GOT3 (cell line): ENCODE measurements at places on chromosomes 1 and 21.

GRCh38 chr1:87295445-87296110 is 33.1 kb upstream of the LMO4 start:
- DNase-seq = no peak

DNA sequence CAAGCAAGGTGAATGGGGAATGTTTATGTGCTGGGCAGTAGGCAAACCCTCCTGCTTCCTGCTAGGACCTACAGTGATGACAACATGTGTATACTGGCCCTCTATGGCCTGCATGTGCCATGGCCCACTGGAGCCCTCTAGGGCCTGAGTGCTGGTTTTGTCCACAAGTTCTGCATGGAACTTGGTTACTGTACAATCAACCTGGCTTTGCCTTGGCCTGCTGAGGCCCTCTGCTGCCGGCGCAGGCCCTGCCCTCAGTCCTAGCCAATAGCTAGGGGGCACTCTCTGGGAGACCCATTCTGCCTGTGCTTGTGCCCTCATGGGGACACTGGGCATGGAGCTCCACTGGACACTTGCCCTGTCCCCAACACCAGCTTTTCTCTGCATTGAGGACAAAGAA is 138.6 kb upstream of the NGF start:
- DNase-seq = no peak

DNA sequence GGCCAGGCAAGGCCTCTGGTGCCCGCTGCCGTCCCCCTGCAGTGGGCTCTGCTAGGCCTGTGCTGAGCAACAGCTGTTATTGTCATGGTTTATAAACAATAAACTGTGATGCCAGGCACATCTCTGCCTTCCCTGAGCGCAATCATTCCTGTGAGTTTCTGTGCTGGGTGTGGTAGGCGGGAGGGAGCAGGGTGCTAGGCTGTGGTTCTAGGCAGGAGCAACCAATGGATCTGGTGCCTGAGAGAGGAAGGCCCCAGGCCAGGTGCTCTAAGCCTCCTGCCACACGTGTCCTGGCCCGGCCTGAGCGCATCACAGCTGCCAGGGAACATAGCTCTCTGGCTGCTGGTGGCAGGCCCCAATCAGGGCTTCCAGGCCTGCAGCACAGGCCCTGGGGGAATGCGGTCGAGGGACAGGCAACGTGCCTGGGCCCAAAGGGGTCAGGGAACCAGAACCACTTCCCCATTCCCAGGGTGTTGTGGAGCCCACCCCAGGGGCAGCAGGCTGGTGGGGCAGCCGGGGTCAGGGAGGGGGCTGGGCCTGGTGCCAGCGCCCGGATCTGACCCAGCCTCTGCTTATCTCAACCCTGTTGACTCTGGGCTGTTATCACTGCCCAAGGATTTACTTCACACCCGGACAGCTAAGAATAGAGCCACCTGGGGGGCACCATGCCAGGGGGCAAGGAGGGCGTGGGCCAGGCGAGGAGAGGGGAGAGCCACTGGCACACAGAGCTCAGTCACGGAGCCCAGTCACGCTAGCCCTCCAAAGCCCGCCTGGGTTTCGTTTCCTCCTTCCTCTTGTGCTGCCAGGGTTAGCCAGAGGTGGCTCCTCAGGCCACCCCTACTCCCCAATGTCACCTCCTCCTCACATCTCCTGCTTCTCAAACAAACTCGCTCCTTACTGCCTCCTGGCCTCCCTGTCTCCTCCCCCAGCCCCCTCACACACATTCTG is 11.5 kb downstream of the TRIM46 start:
- no peak for DNase-seq

GRCh38 chr1:62304515-62304914 is 14.7 kb downstream of the KANK4 start:
- no peak for DNase-seq

GRCh38 chr1:194366705-194367104 is 1180.3 kb upstream of the B3GALT2 start:
- no peak for DNase-seq

DNA sequence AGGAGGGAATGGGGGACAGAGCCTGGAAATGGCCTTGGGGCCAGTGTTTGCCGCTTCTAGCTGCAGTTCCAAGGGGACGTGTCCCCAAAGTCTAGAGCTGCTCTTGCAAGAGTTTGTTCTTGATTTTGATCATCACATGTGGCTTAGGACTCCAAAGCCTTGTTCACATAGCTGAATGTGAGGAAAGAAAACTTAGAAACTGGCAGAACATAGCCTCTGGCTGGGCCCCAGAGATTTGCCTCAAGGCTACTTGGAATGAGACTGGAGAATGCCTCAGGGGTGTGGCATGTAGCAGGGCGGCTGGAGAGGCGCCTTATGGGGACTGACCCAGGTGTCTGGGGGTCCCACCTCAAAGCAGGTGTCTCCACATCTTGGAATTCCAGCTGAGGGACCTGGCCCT is 2.3 kb downstream of the PDXK start:
- DNase-seq = no peak

DNA sequence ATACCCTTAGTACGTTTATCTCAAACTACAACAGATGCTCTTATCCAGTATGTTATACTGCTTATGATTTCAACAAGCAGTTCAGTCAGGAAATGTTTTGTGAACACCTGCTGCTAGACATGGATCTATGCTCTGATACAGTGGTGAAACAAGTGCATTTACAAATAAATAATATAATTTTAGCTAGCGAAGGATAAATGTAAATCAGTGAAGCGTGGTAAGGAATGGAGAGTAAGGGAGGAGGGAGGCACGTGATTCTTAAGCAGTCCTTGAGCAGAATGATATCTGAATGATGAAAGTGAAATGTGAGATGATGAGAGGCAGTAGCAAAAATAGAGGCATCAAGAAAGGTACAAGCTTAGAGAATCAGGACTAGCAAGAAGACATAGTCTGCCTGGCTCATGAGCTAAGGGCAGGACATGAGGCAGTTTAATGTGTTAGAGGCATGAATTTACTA is 6.3 kb downstream of the TSNAX start:
- no peak for DNase-seq

GRCh38 chr1:162627662-162628296 is 4.5 kb upstream of the DDR2 start:
- no peak for DNase-seq

- no peak for DNase-seq
These were observed 68.8 kb downstream of the ITGB3BP start for GRCh38 chr1:63454269-63454668.

GRCh38 chr1:10680487-10680886 is 116.0 kb downstream of the CASZ1 start:
- DNase-seq = no peak

- no peak for DNase-seq
These were observed 370.4 kb upstream of the PLXNA2 start for GRCh38 chr1:208614610-208615009.

- no peak for DNase-seq
These were observed 18.1 kb downstream of the MX2 start for GRCh38 chr21:41379901-41380300.

DNA sequence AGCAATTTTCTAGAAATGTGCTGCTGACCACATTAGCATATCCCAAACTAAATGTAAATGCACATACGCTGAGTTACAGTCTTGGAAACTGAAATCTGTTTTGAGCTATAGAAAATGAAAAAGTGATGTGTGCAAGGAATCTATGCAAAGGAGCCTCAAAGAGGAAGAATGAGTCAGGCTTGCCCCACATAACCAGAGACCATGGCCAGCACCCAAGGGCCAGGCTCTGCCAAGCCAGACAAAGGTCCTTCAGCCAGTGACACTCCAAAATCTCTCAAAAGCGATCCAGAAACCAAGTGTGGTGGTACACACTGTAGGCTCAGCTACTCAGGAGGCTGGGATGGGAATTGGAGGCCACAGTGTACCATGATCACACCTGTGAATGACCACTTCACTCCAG is 195.2 kb downstream of the TOMM20 start:
- DNase-seq = no peak

DNA sequence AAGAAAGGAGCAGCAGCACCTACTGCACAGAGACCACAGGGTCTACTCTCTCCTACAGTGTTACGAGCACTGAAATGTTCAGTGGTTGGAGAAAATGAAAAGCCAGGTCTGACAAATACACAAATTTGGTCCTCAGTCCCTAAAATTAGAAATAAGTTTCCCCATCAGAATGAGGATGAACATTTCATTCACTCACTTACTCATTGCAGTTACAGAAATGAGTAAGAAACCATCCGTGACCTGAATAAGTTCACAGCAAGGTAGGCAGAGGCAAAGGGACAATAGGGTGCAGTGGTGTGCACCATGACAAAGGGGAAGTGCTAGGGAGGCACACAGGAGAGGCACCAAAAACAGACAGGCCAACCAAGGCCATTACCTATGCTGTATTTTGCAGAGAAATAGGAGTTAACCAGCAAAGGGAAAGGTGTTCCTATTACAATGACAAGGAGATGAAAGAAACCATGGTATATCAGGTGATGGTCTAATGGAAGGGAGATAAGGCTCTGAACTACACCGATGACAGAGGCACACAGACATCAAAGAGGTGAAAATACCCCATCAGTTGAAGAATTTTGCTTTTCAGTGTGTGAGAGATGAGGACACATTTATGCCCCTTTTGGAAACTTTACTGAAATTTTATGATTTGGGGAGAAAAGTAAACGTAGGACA is 29.4 kb downstream of the VAV3 start:
- no peak for DNase-seq

DNA sequence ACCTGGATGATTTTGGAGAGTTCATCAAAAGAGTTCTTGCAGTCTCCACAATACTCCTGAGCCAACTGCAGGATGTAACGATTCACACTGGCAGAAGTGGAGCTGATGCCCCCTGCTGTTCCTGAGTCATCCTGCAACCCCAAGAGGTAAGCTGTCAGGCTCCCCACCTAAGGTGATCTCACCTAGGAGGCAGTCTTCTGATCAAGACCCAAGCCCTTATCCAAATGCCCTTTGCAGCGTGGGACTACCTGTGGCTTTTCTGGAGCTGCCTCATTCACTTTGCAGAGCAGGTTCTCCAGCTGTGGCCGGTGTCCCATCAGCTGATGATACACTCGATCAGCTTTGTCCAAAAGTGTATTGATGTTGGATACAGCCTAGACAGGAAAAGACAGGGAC is 96.4 kb downstream of the UBR4 start:
- DNase-seq = no peak

GRCh38 chr1:67853704-67854103 is 20.4 kb upstream of the GNG12 start:
- no peak for DNase-seq

DNA sequence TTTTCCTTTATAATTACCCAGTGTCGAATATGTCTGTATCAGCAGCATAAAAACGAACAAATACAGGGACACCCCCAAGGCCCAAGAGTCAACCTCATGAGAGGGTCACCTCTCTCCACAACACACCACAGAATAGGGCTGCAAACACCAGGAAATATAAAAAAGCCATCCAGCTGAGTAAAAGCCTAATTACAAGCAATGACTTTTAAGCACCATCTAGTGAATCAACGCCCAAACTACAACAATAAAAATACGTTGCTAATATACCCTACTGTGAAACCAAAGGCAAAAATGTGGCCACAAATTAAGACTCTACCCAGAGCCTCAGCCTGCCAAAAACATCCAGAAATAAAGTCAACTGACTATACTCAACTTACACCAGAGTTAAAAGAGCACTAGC is 817.9 kb upstream of the NEGR1 start:
- DNase-seq = no peak

GRCh38 chr1:55037733-55038551 is 1.4 kb upstream of the PCSK9 start:
- DNase-seq = no peak

DNA sequence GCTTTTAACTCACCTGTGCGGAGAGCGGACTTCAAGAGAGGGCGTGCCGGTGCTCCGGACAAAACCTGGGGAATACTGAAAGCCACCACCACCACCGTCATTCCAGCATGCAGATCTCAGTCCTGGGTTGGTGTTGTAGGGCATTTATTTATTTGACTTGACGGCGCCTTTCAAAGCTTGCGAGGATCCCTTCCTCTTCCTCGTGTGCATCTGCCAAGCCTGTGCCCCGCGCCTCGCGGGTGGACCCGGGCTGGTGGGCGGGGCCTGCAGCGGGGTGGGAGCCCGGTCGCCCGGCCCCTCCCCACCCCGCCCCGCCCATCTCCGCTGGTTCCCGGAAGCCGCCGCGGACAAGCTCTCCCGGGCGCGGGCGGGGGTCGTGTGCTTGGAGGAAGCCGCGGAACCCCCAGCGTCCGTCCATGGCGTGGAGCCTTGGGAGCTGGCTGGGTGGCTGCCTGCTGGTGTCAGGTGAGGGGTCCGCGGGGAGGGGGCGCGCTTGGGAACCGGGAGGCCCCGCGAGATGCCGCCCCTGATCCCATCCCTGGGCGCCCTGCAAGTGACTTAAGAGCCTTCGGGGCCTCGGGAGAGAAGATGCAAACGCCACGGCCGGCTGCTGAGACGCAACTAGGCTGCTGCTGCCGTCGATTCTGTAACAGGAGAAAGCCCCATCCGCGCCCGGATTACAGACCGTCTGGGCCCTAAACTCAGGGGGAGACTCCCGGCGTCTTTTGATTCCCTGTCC is at the start of gene IL10RB:
IL10RB (plus strand) TSS at position 318 of the 739 bp plus-strand sequence; CDS start at position 417, 99 bp downstream.
- peak; percentile 21 for DNase-seq

DNA sequence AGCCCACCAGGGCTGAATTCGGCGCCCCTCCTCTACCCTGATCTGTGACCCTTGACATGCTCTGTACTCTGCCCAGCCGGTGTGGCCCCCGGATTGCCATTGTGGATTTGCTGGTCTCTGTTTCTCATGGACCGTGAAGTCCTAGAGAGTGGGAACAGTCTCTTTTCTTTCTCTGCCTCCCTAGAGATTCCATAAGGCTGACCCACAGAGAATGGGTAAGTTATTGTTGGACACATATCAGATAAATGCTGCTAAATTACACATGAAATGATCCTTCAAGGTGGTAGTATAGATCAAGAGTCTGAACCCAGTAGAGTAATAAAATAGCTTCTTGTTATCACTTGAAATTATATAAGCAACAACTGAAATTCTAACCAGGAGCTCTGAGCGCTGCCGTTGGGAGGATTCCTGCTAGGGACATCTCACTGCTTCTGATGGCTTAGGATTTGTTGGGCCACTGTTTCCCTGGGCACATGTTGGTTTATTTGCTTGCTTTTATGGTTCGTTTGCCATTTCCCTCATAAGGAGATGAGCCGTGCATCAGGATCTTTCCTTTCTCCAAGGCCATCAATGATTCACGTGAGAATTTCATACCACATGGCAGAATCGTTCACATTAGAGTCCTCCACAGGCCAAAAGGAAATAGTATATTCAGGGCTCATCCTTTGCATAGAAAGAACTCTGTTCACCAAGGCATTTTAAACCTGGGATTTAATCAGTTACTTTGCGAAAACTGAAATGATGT is 111.9 kb downstream of the ZBTB18 start:
- no peak for DNase-seq

- no peak for DNase-seq
These were observed 21.7 kb downstream of the ARHGEF10L start for GRCh38 chr1:17561247-17561548.

- DNase-seq = no peak
These were observed 50.3 kb downstream of the ARHGEF16 start for GRCh38 chr1:3504822-3505153.

DNA sequence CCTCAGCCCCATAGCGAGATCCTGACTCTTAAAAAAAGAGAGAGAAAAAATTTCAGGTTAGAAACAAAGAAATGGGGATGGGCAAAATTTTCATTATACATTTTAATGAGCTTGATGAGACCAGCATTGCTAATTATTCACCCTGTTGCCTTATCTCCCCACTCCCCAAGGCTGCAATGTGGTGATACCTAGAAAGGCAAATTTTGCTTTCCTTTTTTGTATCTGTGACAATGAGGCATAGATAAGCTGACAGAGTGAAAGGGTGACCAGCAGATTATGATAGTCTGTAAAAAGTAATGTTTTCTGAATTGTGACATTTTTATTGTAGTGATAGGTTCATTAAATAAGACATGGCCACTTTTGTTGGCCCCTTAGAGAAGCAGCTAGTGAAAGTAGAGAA is 12.9 kb downstream of the SRRM1 start:
- no peak for DNase-seq

- no peak for DNase-seq
These were observed 81.5 kb upstream of the LRIF1 start for GRCh38 chr1:111045033-111045722.
